ENCODE measurements at places on chromosomes 3 and 15.

DNA sequence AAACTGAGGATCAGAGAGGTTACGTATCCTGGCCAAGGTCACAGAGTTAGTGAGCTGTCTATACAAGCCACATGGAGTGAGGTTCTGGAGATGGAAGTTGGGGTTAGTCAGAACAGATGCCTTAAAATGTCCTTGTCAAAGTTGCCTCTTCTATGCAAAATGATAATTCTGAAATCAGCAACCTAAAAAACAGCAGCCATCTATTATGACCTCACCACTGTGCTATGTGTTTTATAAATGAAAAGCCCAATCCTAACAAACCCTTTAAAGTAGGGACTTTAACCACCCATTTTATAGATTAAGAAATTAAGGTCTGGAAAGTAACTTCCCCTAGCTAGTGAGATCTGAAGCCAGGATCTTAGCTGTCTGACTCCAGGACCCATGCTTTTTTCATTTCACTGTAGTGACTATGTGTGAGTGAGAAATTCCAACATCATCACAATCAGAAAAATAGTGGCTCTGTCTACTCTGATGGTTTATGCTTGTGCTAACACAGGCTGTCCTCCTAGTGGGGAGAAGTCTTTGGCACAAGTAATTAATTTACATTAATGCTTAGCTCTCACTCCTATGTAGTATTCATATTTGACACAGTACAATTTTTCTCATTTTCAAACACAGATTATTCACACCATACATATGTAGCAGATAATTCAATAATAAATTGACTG lies 143.6 kb downstream of the ANO10 start:
- DNase-seq, result no peak

- no peak for DNase-seq
Observed at GRCh38 chr15:80241508-80241907, 10.5 kb downstream of the CTXND1 start.

GRCh38 chr3:110430146-110430545 lies 641.5 kb upstream of the NECTIN3 start:
- no peak for DNase-seq

- peak; percentile 56 for DNase-seq
Observed at GRCh38 chr15:85412956-85413854, 32.8 kb downstream of the AKAP13 start.

DNA sequence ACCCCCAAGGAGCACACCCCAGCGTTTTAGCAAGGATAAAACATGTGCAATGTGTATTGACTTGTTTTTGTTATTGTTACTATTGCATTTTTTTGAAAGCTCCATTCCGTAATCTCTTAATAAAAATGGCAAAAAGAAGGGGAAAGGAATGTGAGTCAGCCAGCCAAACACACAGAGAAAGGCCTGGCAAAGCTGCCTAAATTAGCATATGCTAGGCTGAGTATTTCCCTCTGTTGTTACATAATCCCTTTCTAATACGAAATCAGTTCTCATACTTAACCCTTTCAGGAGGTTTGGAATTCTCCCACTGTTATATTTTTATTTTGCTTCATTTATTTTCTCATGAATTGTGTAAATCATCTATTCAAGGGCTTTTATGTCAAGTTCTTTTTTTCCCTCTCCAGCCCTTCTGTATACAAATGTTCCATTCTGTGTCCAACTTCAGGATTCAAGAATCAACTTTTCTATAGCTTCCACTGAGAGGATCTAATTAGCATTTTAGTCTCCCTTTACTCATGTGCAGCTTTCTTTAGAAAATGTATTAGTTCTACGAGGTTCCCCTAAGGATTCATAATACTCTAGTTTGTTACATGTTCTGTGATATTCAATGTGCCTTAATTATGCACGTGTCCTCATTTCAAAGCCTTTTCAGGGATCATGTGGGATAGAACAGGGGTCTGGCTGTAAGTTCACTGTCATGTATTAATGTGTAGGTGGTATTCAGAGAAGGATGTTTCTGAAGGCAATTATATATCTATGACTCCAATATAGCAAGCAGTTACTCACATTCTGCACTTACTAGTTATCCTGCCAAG lies 9.2 kb downstream of the CADM2 start:
- DNase-seq, result no peak

DNA sequence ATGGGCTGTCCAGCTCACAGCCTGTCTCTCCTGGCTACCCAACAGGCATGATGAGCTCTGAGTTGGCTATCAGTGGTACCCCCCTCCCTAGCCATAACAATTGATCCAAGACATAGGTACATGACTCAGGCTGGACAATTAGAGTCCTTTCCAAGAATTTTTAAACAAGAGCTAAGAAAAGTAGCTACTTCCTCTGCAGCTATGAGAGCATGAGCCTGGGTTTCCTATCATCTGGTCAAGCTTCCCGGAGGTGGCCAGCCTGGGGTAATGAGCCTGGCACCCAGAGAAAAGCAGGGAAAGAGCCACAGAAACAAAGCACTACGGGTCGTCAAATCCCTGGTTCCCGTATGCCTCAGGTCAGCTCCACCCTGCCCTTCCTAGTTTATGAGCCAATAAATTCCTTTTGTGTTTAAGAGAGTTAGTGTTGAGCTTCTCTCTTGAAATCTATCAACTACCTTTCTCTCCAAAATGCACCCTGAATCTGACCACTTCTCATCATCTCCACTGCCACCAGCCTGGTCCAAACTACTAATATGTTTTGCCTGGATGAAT lies 2.3 kb upstream of the SLC51B start:
- no peak for DNase-seq

DNA sequence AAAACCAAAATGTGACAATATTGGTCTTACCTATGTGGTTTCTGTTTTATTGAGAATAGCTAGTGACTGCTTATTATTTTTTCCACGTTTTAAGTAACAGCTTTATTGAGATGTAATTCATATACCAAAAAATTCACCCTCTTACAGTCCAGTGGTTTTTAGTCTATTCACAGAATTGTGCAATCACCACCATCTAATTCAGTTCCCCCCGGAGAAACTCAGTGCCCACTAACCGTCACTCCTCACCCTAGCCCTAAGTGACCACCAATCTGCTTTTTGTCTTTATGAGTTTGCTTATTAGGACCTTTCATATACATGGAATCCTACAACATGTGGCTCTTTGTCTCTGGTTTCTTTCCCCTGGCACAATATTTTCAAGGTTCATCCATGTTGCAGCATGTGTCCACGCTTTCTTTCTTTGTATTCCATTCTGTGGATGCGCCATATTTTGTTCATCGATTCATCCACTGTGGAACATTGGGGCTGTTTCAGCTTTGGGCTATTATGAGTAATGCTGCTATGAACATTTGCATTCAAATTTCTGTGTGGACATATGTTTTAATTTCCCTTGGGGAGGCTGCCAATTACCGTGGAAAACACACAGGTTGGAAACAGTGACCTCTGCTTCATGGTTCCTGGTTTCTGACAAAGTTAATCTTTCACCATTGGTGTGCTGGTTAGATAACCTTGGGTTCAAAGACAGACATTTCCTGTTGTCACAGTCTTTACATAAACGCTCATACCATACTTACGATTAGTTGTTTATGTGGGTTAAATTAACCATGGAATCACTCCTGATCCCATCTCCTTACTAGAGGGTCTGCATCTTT lies 3.2 kb upstream of the BCL2L10 start:
- DNase-seq, result no peak

DNA sequence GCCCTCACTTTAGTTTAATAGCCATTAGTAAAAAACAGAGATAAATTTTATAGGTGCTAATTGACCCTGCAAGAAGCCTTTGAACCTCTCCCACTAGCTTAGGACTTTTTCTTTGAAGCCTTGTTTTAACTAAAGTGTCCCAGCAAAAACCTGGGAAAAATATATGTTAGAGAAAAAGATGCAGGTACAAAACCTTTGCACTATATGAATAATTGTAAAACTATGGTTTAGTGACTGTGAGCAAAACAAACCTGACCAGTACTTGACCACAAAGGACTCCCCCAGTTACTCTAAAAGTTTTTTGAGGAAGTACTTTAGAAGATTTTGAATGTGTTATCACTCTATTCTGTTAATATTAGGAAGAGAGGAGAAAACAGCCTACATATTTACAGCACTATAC lies 123.3 kb upstream of the TP63 start:
- no peak for DNase-seq

DNA sequence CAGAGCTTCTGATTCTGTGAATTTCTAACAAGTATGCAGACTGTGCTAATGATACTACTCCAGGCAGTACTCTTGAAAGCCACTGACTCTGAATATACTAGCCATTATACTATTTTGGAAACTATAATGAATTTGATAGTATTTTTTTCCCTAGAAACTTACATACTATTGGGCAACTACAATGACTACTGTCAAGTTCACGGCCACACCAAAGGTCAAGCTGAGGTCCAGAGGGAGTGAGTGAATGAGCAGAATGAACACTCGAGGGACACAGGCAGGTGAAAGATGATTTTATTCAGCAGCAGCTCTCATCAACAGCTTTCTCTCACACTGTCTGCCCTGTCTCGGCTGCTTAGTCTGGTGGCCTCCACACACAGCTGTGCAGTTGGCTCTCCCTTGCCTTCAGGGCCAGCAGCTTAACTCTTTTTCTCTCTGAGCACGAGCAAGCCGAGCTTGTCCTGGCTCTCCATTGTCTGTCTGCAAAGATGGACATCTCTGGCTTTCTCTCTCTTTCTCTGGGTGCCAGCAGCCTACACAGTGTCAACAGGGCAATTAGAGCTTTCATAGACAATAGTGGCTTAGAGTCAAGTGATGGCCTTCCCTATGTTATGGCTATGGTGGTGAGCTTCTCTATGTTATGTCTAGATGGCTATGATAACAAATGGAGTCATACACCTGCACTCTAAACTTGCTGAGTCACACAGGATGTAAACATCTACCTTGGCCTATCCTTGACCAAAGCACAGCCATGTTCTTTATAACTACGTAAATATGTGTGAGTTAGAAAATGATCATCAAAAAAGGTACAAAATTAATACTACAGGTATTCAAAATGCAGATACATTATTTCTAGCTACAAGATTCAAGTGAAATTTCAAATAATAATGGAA lies 362.4 kb downstream of the CGGBP1 start:
- DNase-seq, result no peak

DNA sequence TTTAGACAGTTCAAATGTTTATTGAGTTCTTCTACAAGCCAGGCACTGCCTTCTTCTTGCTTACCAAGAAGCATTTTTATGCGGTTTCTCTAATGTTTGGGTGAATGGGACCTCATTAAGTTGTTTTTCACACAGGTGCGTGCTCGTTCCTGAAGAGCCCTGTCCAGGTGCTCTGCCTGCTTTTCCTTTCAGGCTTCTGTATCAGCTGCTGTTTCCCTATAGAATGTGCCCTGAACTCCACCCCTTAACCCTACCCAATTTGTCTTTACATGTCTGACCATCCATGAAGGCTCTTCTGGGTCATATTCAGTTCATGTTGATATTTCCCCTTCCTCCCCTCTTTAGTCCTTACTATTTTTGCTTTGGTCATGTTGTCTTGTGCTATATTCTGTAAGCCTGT lies 22.4 kb upstream of the GOLGA6L10 start:
- DNase-seq, result no peak

GRCh38 chr3:124903896-124904834 lies 17.0 kb upstream of the ITGB5 start:
- DNase-seq, result no peak

Data from HEK293T (cell line).